ENCODE measurements at places on chromosomes 3 and 15.
A peak's percentile ranks its signal among the peaks of the same experiment; 100 is the strongest.

- DNase-seq: no peak
Observed at GRCh38 chr3:164371681-164372080, 706.6 kb downstream of the SI start.

DNA sequence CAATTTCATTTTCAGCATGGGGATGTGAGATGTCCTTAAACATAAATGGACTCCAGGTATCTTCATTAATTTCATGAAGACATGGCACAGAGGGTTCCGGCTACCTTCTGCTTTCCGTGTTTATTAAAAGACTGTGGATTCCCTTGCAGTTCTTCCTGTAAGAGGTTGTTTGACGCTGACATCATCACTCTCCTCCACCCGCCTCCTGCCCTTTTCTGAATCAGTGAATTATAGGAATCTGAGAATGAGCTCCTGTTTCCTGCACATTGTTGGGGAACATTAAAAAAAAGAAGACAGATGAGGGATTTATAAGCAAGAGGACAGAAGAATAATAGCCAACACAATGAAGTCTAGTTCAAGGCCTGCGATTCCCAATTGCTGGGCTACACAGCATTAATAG is 191.3 kb downstream of the LPP start:
- DNase-seq: peak; percentile 53

- peak; percentile 31 for DNase-seq
Observed at GRCh38 chr3:89179355-89180001, 72.1 kb downstream of the EPHA3 start.

DNA sequence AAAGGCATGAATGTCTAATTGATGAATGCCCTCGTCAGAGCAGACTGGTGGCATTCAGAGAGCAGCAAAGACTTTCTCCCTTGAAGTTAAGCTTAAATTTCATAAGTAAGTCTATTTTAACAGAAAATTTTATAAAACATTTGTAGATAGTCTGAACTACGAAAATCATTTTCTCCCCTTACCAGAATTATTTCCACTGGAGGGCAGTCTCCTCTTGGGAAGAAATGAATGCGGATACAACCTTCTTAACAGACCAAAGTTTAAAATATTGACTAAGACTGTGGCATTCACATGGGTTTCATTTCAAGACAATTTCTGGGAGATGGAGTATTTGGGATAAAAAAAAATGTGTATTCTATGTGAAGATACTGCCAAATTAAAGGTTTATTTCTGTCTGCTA is 669.0 kb downstream of the FHIT start:
- peak; percentile 44 for DNase-seq

DNA sequence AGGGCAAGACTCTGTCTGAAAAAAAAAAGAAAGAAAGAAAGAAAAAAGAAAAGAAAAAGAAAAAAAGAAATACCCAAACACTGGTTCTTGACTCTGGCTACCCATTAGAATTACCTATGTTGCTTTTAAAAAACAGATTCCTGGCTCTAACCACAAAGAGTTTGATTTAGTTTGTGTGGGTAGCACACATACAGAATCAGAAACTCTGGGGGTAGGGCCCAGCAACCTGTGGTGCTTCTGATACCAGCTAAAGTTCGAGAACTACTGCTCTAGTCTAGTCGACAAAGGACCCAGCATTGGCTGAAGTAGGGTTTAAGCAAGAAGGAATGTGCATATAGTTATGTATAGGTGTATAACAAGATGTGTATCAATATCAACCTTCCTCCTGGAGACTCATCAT is 392.7 kb downstream of the EFHB start:
- no peak for DNase-seq

DNA sequence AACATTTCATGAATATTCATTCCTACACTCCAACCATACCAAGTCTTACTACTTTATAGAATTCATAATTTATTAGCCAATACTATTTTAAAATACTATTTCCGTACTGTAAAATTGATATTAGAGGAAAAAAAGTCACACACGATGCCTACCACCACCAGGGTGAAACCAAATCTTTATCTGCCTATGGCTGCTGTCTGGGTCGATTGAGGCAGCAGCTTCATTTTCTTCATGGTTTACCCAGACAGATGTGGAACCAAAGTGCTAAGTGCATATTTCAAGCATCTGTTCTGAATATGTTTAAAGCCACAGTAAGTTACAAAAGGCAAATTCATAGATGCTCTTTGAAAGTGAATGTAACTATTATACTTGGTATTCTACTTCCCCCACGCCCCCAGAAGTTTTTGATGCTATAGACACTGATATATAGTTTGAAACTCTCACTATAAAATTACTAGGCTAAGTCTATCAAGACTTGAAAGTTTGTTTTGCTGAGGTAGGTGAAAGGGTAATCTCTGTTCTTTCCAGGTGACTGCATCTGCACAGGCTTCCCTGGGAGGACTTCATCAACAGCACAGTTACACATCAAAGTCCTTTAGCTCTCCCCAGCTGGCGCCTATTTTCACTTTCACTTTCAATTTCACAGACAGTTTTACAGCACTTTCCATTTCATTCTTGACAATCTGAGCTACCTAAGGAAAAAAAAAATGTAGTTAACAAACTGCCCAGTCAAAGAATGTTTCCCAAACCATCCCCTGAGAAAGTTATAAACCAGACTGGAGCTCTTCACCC is 113.9 kb downstream of the POLQ start:
- DNase-seq: peak; percentile 56

GRCh38 chr3:146184241-146185015 is 23.4 kb upstream of the PLOD2 start:
- peak; percentile 28 for DNase-seq

- DNase-seq: no peak
Observed at GRCh38 chr15:32763295-32763694, 45.5 kb downstream of the GREM1 start.

DNA sequence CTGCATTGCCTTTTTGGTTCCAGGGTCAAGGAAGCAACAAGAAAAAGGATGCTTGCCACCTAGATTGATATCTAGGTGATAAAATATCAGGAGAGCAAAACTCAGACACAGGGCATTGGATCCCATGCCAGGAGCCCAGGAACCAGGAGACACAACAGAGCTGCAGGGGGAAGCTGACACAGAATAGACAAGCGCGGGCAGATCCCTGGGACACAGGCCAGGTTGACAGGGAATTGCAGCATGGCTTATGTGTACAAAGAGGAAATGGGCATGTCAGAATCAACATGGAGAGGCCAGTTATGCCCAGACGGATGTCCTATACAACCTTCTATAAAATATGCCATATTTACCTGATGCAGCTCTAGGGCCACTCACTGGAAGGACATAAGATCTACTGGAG is 84.2 kb downstream of the SEMA6D start:
- no peak for DNase-seq

DNA sequence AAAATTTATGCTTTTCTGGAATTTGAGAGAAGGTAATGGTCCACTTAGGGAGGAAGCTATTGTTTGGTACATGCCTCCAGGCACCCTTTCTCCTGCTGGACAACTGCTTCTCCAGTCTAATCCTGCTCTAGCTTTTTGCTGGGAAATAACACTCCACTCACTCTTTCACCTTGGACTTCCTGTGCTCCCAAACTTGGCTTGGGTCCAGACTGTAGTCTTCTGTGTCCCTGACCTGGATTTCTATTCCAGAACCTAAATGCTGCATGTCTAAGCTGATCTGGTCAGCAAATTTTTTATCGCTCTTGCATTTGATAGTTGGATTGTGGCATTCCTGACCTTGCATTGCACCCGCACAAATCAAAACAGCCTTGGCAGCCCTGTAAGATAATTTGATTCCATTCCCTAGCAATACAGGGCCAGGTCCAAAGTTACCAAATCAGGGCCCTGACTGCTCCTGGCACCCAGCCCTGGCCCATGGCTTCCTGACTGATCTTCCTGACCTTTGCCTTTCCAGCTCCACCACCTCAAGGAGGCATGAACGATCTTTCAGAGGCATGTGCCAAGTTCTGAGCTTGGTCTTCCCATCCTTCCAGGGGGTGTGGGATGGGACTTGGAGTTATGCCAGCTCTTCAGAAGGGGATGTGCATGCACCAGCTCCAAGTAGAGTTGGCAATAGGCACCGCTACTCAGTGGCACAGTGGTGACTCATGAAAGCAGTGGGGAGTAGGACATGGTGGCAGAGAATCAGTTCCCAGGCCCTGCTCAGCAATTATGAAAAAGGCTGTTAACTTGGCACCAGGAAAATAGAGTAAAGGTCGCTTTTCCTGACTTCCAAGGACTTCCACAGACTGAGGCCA is 43.9 kb upstream of the GOLGA8J start:
- DNase-seq: no peak

- DNase-seq: no peak
Observed at GRCh38 chr15:81293728-81294515, 30.0 kb downstream of the STARD5 start.

- no peak for DNase-seq
Observed at GRCh38 chr15:61420546-61420945, 191.4 kb upstream of the RORA start.

DNA sequence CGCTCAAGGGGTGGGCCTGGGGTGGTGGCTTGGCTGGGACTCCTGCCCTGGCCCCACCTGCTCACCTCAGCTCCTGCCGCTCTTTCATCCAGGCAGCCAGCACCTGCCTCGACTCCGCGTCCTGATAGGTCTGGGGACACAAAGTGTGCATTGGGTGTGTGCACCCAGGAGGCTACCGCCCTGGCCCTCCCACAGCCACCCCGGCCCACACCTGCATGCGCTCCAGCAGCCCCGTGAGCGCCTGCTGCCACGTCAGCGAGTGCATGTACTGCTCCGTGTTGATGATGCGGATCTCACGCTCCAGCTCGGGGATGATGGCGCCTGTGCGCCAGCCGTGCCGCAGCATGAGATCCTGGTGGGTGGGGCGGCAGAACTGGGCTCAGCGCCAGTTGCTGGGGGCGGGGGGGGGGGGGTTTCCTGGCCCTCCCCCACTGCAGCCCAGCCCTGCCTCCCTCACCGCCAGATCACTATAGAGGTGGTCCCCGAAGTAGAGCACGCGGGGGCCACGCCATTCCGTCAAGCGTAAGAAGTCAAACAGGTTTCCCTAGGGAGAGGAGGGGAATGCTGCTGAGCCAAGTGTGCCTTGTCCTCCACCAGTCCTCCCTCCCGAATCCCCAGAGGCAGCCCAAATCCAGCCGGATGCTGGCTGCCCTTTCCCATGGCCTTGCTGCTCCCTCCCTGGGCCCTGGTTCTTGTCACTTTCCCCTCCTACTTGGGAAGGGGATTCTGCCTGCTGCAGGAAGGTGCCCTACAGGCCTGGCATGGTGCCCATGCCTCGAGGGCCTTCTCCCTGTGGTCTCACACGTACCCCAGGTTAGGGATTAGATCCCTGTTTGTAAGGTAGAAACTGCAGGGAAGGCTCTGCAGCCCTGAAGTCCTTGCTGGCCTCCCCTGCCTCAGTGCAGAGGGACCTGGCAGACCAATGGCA is 8.6 kb downstream of the NT5DC2 start:
- DNase-seq: no peak

DNA sequence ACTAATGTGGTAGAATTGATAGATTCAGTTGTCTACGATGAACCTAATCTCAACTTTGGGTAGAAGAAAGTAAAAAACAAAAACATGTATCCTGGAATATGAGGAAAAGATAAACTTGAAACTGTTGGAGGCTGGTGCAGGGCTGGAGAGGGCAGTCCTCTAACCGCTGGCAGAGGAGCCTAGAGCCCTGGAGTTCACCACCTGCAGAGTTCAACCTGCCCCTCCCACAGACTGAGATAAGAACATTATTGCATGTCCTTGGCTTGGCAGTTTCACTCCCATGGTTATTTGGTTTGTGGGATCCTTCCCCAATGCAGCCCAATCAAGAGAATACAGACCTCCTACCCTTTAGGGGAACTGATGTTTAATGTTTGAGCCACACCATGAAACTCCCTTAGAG is 53.2 kb upstream of the GATM start:
- DNase-seq: no peak

- no peak for DNase-seq
Observed at GRCh38 chr3:42823351-42823750, 14.1 kb downstream of the ACKR2 start.

DNA sequence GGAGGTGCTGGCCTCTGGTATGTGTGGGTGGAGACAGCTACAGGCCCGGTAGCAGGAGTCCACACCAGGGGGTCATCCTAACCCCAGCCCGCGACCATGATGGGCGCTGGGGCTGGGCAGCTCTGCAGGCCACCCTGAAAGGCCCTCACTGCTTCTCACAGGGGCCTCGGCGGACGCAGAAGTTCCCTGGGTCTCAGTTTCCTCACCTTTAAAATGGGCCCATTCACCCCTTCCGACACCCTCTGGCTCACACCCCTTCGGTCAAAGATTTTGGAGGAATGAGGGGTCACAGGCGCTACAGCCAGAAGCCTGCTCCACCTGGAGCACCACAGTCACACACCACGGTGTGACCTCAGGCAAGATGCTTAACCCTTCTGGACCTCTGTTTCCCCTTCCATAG is 8.0 kb downstream of the PLXND1 start:
- DNase-seq: no peak

DNA sequence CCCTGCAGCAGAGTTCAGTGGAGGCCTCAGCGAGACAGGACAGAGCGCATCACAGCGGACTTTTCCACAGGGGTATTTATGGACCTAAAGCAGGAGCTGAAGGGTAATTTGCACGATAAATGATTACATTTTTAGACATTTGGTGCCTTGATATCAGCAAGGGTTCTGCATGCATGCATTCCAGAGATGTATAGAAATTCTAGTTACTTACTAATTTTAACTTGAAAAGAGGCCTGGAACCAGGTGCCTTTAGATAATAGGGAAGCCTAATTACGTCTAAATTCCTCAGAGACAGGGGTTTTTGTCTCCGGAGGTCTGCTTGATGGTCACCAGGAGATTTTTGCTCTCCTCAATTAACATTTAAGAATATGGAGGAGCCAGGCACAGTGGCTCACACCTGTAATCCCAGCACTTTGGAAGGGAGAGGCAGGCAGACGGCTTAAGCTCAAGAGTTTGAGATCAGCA is 79.8 kb upstream of the MFGE8 start:
- no peak for DNase-seq

- no peak for DNase-seq
Observed at GRCh38 chr3:71488882-71489281, 94.6 kb downstream of the FOXP1 start.

DNA sequence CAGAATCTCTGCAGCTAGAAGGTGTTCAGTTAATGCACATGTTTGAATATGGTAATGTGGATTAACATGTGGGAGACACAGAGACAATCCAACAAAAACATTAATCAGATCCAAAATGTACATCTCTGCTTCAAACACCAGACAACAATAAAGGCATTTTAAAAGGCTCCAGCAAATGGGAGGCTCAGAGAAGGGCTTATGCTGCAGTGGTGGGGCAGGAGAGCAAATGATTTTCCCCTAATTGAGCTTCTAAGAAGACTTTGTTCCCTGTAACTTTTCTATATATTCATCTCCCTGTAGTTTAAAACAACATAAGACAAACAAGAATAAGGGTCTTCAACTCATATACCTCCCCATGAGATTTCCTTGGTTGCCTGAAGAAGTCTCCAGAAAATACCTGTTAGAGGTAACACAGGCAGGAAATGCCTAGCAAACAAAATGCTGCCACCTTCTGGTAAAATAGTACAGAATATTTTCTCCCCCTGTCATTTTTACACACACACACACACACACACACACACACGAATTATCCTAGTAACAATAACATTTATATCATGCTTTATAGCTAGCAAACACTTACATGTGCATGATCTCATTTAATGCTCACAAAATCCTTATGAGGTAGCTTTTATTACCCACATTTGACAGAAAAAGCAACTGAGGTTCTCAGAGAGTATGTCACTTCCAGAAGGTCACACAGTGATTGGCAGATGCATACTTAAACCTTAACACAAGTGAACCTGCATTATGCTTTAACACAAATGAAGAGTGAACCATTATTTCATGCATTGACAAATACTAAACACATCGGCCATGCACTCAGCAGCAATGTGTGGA is 123.4 kb upstream of the MB21D2 start:
- peak; percentile 40 for DNase-seq

Data from fibroblast of skin of abdomen (primary cell).